ENCODE measurements at places on chromosomes 3 and 15. TPM values are rescaled to one million over a fixed set of nuclear protein-coding genes. Genes with fewer than 3 reads are reported as not detected.

GRCh38 chr15:79467865-79468586, 35.9 kb downstream of the MINAR1 start:
- H3K4me1 ChIP-seq, result no peaks in the 10 kb centered on the region
- no peaks in the 10 kb centered on the region for H3K36me3 ChIP-seq
- no peak overlapping the region for H3K27ac ChIP-seq
- no peak for DNase-seq
- H3K4me3 ChIP-seq, result no peak overlapping the region
- H3K27me3 ChIP-seq, result no peaks in the 10 kb centered on the region

PODXL2 gene
- 5.3 TPM for total RNA-seq

DNA sequence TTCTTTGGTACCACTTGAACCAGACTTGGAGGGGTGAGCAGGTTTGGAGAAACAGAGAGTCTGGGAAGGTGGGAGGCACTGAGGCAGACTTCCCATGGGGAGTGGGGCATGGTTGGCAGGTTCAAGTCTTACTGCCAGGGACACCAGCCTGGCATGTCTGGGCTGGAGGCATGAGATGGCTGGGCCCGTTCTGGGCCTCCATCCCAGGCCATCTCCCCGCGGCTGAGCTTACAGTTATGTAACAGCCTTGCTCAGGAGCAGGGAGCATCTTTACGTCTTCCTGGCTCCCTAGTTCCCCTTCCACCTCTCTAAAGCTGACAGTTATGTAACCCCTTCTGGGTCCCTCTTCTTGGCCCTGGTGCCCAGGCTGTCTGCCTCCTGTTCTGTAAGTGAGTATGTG, 12.4 kb downstream of the VIPR1 start:
- no peak for DNase-seq
- H3K4me3 ChIP-seq, result no peak overlapping the region
- H3K27me3 ChIP-seq, result peaks cover 9% of the 10 kb centered on the region
- H3K36me3 ChIP-seq, result no peaks in the 10 kb centered on the region
- H3K4me1 ChIP-seq, result no peaks in the 10 kb centered on the region

LRTM1 gene
- not detected for total RNA-seq

- H3K27me3 ChIP-seq, result peaks cover 23% of the 10 kb centered on the region
- no peaks in the 10 kb centered on the region for H3K4me1 ChIP-seq
- no peak overlapping the region for H3K27ac ChIP-seq
- H3K36me3 ChIP-seq, result no peaks in the 10 kb centered on the region
- H3K4me3 ChIP-seq, result no peak overlapping the region
These were observed 6.9 kb downstream of the PLCH1 start for GRCh38 chr3:155737844-155738460.

- H3K27ac ChIP-seq, result no peak overlapping the region
- no peaks in the 10 kb centered on the region for H3K36me3 ChIP-seq
- H3K27me3 ChIP-seq, result no peaks in the 10 kb centered on the region
- peaks cover 5% of the 10 kb centered on the region for H3K4me1 ChIP-seq
These were observed 230.0 kb downstream of the XXYLT1 start for GRCh38 chr3:195040773-195041520.

IRAK2 gene
- total RNA-seq, result 11.1 TPM

GAP43 gene
- total RNA-seq, result not detected

All from endothelial cell of umbilical vein (primary cell).